ENCODE measurements at places on chromosomes 5 and 9. TPM values are rescaled to one million over a fixed set of nuclear protein-coding genes. Genes with fewer than 3 reads are reported as not detected.

DNA sequence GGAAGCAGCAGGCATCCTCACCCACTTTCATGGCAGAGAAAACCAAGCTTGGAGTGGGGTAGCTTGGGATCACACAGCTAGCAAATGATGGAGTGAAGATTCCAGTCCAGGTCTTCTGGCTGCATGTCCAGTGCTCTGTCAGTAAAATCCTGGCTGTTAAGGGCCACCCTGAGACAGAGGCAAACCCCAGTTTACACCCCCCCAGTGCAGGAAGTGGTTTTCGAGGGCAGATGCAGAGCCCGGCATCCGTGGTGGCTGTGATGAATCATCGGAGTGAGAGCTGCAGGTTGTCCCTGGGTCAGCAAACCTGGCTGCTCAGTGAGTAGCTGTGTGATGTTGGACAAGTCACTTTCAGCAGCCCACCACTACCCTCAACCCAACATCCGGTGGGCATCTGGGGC, 115.4 kb downstream of the RGS3 start:
- DNase-seq, result no peak

- DNase-seq, result no peak
These were observed 66.1 kb downstream of the RAI14 start for GRCh38 chr5:34722183-34722582.

OTULINL gene
- 10.5 TPM for total RNA-seq

- no peak for DNase-seq
These were observed 50.2 kb upstream of the NR3C1 start for GRCh38 chr5:143453720-143454119.

DNA sequence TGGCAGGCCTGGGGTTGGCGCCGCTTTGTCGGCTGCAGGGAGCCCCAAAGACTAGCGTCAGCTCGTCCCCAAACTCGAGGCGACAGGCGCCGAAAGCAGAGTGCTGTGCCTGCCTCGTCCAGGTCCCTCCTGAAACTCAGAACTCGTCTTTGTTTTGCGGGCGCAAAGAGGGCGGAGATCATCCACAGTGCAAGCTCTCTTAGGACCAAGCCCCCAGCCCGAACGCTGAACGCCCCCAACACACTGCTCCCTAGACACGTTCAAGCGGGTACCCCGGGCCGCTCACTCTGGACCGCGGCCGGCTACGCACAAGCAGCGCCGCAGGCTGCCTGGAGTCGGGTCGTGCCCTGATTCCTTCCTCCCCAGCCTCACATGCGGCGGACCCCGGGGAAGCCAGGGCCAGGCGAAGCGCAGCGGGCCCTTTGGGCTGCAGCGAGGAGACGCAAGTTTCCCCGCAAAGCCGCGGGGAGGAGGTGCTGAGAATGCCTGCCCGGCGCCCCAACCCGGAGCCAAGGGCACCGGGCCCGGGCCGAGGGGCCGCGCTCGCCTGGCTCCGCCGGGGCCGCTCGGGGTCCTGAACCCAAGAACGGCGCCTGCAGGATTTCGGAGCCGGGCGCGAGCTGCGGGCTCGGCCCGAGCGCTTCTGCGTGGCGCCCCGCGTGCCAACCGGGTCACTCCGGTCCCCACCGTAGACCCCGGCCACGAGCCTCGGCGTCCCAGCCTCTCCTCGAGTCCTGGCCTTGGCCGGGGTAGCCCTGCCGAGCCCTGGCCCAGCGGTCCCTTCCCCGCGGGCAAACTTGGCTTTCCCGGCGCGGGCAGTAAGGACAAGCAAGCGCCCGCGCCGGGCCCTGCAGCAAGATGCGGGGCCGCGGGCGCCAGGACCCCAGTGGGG, 738 bp downstream of the FSTL4 start:
- peak; percentile 24 for DNase-seq

GRCh38 chr9:4020038-4020754, 279.7 kb downstream of the GLIS3 start:
- DNase-seq, result no peak

PCDHB12 gene
- 6.5 TPM for total RNA-seq

IL7R gene
- total RNA-seq, result 7.6 TPM

DNA sequence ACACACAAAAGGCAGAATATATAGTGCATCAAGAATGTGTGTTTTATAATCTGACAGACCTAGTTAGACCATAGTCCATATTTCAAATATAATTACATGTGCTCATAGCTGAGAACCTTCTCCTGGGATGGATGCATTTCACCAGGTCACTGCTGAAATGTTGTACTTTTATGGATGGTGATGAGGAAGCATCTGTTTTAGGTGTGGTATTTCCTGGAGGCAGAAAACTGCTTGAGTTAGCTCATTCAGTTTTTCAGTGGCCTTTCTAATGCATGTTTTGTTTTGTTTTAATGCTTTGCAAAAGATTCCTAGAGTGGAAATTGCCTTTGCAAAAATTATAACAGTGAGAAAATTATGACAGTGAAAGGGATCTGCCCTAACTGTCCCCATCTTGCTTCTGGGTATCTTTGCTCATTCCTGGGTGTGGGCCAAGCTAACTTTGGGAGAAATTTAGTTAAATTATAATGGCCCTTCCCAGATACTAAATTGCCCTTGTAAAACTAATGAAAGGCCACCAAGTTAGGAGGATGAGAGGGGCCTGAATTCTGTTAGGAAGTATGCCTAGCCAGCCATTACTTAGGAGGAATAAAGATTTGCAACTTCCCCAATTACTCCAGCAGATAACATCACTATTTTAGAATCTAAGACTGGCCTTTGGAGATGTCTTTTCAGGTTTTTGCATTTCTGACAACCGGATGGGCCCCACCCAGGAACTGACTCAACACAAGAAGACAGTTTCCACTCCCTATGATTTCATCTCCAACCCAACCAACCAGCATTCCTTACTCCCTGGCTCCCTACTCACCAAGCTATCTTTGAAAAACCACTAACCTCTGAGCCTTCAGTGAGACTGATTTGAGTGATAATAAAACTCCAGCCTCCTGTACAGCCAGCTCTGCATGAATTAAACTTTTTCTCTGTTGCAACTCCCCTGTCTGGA, 7.0 kb upstream of the IL12B start:
- no peak for DNase-seq

AQP7 gene
- total RNA-seq, result 37.6 TPM

- DNase-seq, result no peak
These were observed 77.4 kb upstream of the C5orf46 start for GRCh38 chr5:147983742-147984141.

DNA sequence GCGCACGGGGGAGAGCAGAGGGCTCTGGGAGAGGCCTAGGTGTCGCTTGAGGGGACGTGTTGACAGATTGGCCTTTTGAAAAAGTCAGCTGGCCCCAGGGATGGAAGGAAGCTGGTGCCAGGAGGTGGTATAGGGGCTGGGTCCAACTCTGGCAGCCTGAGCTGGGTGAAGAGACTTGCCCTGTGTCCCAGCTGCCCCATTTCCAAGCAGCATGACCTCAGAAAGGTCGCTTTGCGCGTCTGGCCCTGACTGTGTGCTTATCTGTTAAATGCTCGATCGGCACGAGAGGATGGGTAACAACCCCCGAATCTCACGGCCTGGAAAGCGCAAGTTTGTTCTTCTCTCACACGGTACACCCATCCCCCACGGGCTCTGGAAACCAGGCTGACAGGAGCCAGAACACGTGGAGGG, 31.2 kb upstream of the LAMC3 start:
- no peak for DNase-seq

KLHL3 gene
- total RNA-seq, result 26.2 TPM

DNA sequence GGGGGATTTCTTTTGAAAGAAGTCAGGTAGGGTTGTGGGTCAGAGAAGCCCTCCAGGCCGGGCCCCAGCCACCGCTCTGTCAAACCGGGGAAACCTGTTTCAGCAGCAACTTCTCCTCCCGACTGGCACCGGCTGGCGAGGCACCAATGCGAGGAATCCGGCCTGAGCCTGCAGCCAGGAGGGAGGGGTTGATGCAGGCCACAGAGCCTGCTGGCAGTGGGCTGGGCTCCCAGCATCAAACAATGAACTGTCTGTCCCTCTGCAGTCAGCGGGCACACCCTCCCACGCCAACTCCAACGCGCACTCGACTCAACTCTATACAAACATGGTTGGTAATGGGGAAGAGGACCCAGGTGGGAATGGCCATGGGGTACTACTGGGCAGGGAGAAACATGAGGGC, 12.1 kb downstream of the PCDH1 start:
- DNase-seq, result peak; percentile 94

DNA sequence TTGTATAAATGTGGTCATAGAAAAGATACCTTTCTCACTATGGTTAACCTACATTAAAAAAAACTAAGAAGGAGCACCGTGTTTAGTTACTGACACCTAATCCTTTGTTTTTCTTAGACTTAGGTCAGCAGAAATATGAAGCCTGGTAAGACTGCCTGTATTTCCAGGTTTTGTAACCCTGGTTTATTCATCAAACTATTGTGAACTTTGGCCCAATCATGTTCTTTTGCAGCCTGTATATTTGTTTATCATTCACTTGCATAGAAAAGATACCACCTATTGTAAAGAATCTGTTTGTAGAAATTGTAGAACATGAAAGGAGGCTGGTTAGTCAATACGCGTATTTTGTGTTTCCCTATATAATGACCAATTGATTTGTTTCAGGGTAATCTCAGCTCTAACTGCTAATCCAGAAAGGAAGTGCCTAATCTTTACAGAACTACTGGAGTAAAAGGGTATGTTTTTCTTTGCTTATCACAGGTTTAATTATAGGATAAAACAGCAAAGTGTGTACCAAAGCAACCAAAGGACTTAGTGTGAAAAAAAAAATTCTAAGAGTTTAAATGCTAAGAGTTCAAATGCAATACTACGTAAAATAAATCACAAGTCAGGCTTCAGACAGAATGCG, 103.6 kb downstream of the LURAP1L start:
- no peak for DNase-seq

ADGRV1 gene
- total RNA-seq, result 18.0 TPM

DNA sequence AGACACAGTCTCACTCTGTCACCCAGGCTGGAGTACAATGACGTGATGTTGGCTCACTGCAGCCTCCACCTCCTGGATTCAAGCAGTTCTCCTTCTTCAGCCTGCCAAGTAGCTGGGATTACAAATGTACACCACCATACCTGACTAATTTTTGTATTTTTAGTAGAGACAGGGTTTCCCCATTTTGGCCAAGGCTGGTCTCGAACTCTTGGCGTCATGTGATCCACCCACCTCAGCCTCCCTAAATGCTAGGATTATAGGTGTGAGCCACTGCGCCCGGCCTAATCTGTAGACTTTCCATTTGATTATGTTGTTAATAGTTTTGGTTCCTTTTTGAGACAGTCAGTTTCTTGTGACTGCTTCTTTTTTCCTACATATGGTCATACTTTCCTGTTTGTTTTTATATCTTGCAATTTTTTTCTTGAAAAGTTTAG, 31.0 kb downstream of the MTREX start:
- DNase-seq, result no peak

SPATA31C1 gene
- total RNA-seq, result 5.9 TPM

SPACA9 gene
- total RNA-seq, result 115 TPM

- no peak for DNase-seq
These were observed 547.2 kb downstream of the LRRC70 start for GRCh38 chr5:63125862-63126261.

DNA sequence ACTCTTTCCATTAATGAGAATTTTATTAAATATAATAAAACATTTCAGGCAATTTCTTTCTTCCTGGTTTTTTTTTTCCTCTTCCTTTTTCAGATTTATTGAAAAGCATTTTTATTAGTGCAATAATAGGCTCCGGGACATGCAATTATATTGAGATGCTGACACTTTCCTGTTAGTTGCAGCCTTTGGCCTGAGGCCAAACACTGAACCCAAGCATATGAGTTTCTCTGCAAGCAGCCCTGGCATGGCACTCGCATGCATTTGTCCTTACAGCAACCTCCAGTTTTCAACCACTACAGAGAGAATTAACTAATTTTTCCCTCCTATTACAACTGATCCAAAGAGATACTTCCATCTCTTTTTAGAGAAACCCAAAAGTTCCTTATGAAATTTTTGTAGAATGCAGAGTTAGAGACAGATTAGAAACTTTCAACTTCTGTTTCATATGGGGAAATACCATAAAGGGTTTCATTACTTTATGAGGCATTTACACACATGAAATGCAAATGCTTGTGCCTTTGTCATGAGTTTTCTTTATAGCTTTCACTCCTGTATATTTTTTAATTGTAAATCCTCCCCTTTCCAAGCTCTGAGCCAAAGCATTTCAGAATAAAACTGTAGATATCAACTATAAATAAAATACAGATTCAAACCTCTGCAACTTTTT, 183.0 kb downstream of the CETN3 start:
- DNase-seq, result no peak

DNA sequence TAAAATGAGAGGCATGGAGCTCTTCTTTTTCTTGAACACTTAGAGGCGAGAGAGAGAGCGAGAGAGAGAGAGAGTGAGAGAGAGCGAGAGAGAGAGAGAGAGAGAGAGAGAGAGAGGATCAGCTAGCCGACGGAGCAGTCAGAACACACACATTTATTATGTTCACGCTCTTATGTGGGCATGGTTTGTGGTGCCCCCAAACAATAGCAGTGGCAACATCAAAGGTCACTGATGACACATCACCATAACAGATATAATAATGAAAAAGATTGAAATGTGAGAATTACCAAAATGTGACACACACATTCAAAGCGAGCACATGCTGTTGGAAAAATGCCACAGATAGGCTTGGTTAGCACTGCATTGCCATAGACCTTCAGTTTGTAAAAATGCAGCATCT, 116.1 kb downstream of the KDM4C start:
- peak; percentile 26 for DNase-seq

PCDHA9 gene
- total RNA-seq, result 2.3 TPM

MEGF9 gene
- total RNA-seq, result 8.2 TPM

DNA sequence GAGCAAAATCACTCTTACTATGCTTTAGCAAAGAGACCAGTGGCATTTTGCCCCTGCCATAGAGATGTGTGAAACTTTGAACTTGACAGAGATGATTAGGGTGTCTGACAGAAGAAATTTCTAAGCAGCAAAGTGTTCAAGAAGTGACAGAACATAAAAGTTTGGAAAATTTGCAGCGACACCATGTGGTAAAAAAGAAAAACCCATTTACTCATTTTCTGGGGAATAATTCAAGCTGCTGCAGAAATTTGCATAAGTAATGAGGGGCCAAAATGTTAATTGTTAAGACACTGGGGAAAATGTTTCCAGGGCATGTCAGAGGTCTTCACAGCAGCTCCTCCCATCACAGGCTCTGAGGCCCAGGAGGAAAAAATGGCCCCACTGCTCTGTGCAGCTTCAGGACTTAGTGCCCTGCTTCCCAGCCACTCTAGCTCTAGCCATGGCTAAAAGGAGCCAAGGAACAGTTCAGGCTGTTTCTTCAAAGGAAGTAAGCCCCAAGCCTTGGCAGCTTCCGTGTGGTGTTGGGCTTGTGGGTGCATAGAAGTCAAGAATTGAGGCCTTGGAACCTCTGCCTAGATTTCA, 6.1 kb upstream of the AP3B1 start:
- no peak for DNase-seq

GRCh38 chr5:69334793-69335268, 2.2 kb upstream of the CCDC125 start:
- peak; percentile 93 for DNase-seq
